ENCODE measurements at places on chromosomes 5 and 9.

GRCh38 chr9:80839821-80840675 is 849.3 kb downstream of the TLE1 start:
- no peak for DNase-seq

- DNase-seq = no peak
Observed at GRCh38 chr9:137429546-137429890, 6.3 kb downstream of the NOXA1 start.

DNA sequence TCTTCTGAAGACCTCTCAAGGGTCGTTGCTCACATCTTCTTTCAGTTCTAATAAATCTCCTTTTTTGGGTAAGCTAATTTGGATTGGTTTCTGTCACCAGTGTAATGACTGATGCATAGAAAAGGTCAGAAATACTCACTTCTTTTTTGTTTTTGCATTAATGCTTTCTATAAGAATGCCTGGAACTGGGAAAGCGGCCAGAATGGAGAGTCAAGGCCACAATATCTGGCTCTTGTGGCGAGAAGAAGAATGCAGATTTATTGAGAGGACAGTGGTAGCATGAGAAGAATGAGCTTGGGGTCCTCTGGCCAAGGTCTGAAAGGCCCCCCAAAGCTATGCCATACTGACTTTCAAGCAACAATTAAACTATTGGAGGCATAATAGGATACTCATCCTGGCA is 88.0 kb upstream of the SLC12A2 start:
- no peak for DNase-seq

GRCh38 chr5:5344606-5345005 is 77.9 kb upstream of the ICE1 start:
- DNase-seq = no peak

- no peak for DNase-seq
Observed at GRCh38 chr9:107131108-107131799, 151.8 kb upstream of the RAD23B start.

- DNase-seq = no peak
Observed at GRCh38 chr5:106637275-106637674, 1033.5 kb downstream of the EFNA5 start.

DNA sequence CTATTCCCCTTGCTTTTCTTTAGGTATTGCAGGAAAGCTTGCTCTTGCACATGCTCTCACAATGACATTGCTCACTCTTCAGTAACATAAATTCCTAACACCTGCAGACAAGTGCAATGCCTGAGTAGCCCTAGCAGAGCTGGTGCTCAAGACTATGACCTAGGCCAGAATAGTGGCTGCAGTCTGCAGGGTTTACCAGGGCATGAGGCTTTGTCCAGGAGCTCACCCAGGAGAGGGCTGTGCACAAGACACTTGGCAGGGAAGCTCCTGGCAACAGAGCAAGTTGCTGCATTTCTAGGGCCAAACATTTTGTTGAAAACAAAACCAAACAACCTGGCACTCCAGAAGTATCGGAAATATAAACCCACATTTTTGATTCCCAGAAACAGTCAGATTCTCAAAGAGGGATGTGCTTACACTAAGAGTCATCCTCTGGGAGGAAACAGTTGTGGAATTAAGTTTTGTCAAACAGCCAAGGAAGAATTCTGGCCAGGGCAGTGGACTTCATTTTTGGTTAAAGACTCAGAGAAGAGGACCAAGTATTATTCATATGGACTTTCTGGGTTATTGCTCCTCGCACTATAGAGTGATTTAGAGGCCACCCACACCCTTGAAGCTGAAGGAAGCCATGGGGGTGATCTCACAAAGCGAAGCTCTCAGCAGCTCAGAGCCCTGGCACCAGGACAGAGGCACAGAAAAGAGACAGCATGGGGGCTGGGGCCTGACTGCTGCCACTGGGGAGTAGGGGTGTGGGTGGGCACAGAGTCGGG is 44.9 kb downstream of the MACROH2A1 start:
- no peak for DNase-seq

GRCh38 chr5:144131261-144131660 is 39.2 kb downstream of the YIPF5 start:
- DNase-seq = no peak

All from stimulated activated CD8-positive, alpha-beta memory T cell treated with anti-CD3 and anti-CD28 coated beads, Interleukin-7, amount 100 ng/mL, for 4 hours (primary cell).